ENCODE measurements at places on chromosomes 6 and 20. TPM values are rescaled to one million over a fixed set of nuclear protein-coding genes. Genes with fewer than 3 reads are reported as not detected.

Gene NANP
- total RNA-seq, result 13.8 TPM

Gene SUMO4
- 3.9 TPM for total RNA-seq

Gene NUP153
- total RNA-seq, result 41.7 TPM

Gene SLA2
- total RNA-seq, result under 0.01 TPM

Gene SLC22A7
- total RNA-seq, result not detected

Gene PPIL6
- total RNA-seq, result 2.1 TPM

Gene PRR18
- not detected for total RNA-seq

Gene PSMB1
- total RNA-seq, result 195 TPM

Gene RAMACL
- 3.4 TPM for total RNA-seq

Gene FOXS1
- not detected for total RNA-seq

Gene E2F1
- 1.6 TPM for total RNA-seq

Gene WFDC10B
- 0.32 TPM for total RNA-seq

Gene LINC00237
- total RNA-seq, result not detected

Gene RBPJL
- not detected for total RNA-seq

Gene TMEM200A
- total RNA-seq, result 27.1 TPM

Gene PCSK2
- not detected for total RNA-seq

Gene HEY2
- 2.3 TPM for total RNA-seq

Gene NKX2-2
- total RNA-seq, result not detected

Gene TFAP2B
- total RNA-seq, result not detected

Gene CDC25B
- total RNA-seq, result 61.3 TPM

Gene MYT1
- not detected for total RNA-seq

Gene OR2H1
- total RNA-seq, result not detected

Gene LHFPL5
- total RNA-seq, result not detected

Gene PTCRA
- total RNA-seq, result not detected

Gene MEP1A
- not detected for total RNA-seq

Gene ENPP1
- 12.8 TPM for total RNA-seq

Gene GSS
- total RNA-seq, result 60.6 TPM

Gene RARS2
- 57.4 TPM for total RNA-seq

Gene MARCKS
- 342 TPM for total RNA-seq

Gene TMEM244
- total RNA-seq, result not detected

Gene CST3
- total RNA-seq, result 113 TPM

Gene MYH7B
- under 0.01 TPM for total RNA-seq

Gene CFB
- total RNA-seq, result 13.5 TPM

Gene NKAIN4
- total RNA-seq, result not detected

Gene EIF6
- total RNA-seq, result 97.8 TPM

Gene DPPA5
- not detected for total RNA-seq

Gene CFAP61
- 0.12 TPM for total RNA-seq

Gene TMEM217
- total RNA-seq, result 1.3 TPM

Gene RIPOR2
- 0.97 TPM for total RNA-seq

Gene HRH3
- total RNA-seq, result not detected

Gene FGD2
- not detected for total RNA-seq

Gene BPIFB2
- not detected for total RNA-seq

Gene BNIP5
- total RNA-seq, result not detected

Gene BPIFA3
- not detected for total RNA-seq

Gene LY6G5B
- total RNA-seq, result 8.4 TPM

Gene TEAD3
- 16.0 TPM for total RNA-seq

Gene PLCB4
- 55.3 TPM for total RNA-seq

Gene COL9A1
- not detected for total RNA-seq

Gene LPA
- total RNA-seq, result not detected

Data from hair follicle dermal papilla cell (primary cell).